ENCODE measurements at places on chromosomes 1 and 21. TPM values are rescaled to one million over a fixed set of nuclear protein-coding genes. Genes with fewer than 3 reads are reported as not detected.

Gene HSD3B1
- total RNA-seq = 10.3 TPM

Gene MYOM3
- 0.70 TPM for total RNA-seq

- no peak overlapping the region for H3K4me3 ChIP-seq
- no peaks in the 10 kb centered on the region for H3K27me3 ChIP-seq
- peaks cover 31% of the 10 kb centered on the region for H3K4me1 ChIP-seq
- no peak for DNase-seq
Measured at GRCh38 chr1:180498594-180498993, 3.8 kb downstream of the ACBD6 start.

- no peak for DNase-seq
- H3K4me3 ChIP-seq = no peak overlapping the region
- peaks cover 10% of the 10 kb centered on the region for H3K4me1 ChIP-seq
- no peaks in the 10 kb centered on the region for H3K27me3 ChIP-seq
- no peaks in the 10 kb centered on the region for H3K36me3 ChIP-seq
Measured at GRCh38 chr1:223208164-223209076, 65.4 kb upstream of the TLR5 start.

DNA sequence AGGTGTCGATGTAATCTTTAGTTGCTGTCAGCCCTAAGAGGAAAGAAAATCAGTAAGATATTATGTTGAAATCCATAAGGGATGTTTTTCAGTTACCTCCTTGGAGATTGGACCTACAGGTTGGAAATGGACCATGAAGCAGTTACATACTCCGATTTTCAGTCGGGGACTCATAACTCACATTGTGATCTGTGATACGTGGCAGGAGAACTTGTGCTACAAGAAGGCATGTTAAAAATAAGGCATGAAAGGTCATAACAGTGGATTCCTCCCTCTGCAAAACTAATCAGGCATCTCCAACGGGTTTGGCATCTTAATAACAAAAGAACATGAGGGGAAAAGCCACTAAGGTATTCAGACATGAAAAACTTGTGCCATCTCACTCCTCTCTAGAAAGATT lies 111.2 kb upstream of the CACHD1 start:
- no peak for DNase-seq
- H3K4me3 ChIP-seq = no peak overlapping the region
- peaks cover 16% of the 10 kb centered on the region for H3K4me1 ChIP-seq
- H3K27ac ChIP-seq = no peak overlapping the region

Gene KRTAP13-2
- total RNA-seq = not detected

DNA sequence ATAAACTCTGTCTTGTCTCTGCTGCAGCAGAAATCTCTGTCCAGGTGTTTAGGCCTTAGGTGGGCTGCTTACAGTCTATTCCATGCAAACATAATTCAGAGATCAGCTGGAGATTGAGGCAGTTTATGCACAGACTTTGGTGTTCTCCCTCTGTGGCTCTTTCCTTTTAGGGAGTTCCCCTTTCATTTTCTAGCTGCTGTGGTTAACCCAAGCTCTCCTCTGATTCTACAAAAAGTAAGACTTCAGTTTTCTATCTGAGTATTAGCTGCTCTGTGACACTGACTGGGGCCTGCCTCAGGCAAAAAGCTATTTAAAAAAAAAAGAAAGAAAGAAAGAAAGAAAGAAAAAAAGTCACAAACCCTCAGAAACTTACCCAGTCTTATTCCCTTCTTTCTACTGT lies 211.1 kb downstream of the CAMTA1 start:
- no peak overlapping the region for H3K27ac ChIP-seq
- H3K27me3 ChIP-seq = peaks cover 9% of the 10 kb centered on the region
- H3K36me3 ChIP-seq = no peaks in the 10 kb centered on the region
- H3K4me1 ChIP-seq = no peaks in the 10 kb centered on the region
- no peak for DNase-seq

Gene FCRL1
- total RNA-seq = not detected

Data from type B pancreatic cell (in vitro differentiated cells).